ENCODE measurements at places on chromosomes 13 and 19.

GRCh38 chr19:39053276-39054090 is 21.1 kb upstream of the FBXO27 start:
- no peak for DNase-seq

DNA sequence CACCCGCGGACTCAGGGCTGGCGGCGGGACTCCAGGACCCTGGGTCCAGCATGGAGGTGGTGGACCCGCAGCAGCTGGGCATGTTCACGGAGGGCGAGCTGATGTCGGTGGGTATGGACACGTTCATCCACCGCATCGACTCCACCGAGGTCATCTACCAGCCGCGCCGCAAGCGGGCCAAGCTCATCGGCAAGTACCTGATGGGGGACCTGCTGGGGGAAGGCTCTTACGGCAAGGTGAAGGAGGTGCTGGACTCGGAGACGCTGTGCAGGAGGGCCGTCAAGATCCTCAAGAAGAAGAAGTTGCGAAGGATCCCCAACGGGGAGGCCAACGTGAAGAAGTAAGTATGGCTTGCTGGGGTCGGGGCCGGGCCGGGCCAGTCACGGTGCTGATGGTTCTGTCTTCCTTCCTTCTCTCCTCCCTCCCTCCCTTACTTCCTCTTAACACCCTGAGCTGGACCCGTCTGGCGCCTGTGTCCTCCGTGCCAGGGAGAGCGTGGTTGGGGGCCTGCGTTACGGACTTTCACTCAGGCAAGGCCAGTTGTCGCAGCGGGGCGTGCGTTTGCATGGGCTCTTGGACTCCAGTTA is 1.4 kb downstream of the STK11 start:
- peak; percentile 54 for DNase-seq

GRCh38 chr19:4524808-4525562 is 6.7 kb upstream of the PLIN4 start:
- peak; percentile 42 for DNase-seq

DNA sequence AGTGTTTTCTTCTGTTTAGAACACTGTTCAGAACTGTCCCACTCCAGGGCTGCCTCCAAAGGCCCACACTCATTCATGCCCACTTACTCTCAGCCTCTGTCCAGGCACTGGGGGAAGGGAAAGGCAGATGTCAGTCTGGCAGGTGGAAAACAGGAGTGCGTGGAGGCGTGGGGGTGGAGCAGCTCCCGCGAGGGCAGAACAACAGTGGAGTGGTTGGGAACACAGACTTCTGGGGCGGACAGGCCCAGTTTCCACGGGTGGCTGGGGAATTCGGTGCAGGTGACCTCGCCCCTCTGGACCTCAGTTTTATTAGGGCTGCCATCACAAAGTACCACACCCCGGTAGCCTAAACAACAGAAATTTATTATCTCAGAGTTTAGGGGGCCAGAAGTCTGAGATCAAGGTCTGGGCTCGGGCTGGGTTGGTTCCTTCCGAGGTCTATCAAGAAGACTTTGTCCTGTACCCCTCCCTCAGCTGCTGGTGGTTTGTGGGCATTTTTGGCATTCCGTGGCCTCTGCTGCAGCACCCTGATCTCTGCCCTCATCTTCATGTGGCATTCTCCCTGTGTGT is 59.7 kb downstream of the SIPA1L3 start:
- DNase-seq = peak; percentile 65

DNA sequence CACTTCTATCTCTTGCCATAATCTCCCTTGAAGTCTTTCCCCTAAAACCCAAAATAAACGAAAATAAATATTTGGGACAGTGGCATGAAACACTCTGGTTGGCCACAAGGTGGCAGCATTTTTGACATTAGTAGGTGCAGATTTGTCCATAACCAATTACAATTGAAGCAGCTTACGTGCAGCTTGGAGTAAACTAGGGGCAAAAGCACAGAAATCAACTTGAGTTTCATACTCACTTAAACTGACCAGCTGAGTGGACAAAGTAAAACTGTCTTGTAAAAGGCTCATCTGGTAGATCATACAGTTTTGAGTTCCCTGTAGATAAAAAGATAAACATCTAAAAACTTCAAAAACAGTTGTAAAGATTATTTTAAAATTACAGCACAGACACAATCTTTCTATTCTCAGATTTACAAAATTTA is 18.8 kb downstream of the PDCD5 start:
- peak; percentile 71 for DNase-seq

DNA sequence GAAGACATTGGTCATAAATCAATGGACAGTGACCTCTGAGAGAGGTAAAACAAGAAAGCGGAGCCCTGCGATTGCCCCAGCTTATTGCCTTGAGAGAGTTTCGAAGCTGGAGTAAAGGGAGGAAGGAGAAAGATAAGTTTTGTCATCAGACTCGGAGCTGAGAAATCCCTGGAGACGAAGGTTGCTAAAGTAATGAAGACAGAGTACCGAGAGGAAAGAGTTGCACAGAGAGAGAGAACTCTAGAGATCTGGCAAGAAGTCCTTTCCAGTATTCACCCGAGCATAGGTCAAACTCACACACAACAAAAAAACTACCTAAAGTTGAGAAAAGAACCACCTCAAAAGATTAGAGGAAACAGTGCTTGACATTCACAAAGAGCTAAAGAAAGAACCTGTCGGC is 472.0 kb downstream of the DACH1 start:
- DNase-seq = no peak

GRCh38 chr19:53195265-53195903 is 2.2 kb upstream of the ZNF665 start:
- DNase-seq = peak; percentile 84

GRCh38 chr13:108120302-108120701 is 95.0 kb downstream of the LIG4 start:
- peak; percentile 71 for DNase-seq

Measured in astrocyte of the hippocampus (primary cell).